ENCODE measurements at places on chromosomes 1 and 21.

DNA sequence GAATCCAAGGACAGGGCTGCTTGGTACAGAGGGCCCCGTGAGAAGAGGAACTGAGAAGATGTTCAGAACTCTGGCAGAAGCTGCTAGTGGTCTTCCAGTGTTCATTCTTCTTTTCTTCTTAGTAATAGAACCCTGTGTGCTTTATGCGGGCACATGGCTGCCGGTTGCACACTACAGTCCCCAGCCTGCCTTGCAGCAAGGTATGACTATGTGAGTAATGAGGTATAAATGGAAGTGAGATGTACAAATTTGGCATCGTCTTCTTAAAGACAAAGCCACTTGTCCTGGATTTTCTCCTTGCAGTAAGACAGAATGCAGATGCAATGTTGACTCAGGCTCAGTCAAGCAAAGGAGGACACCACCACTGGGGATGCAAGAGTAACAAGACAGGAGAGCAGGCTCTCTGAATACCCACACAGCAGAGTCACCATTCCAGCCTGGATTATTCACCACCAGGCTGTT, 15.0 kb upstream of the ATP1B1 start:
- DNase-seq = no peak

DNA sequence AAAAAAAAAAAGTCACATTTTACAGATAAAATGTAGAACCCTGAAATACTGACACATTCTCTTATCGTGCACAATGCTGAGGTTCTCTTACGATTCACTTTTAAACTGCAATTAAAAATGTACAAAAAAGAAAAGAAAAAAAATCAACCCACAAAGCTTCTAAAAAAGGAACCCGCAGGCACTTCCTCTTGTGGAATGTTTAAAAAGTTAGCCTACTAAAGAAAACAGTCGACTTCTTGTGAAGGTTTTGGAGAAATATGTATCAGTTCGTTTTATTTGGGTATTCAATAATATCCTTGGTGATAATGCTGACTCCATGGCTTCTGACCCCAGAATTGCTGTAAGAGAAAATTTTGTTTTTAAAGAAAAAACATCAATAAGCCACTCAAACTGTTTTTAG, 10.2 kb downstream of the HNRNPU start:
- DNase-seq = no peak

- no peak for DNase-seq
Observed at GRCh38 chr1:26045722-26046245, at the start of gene SLC30A2. TSS of gene SLC30A2 (minus strand) at chr1:26046118. CDS start at chr1:26045896, 222 bp downstream.

DNA sequence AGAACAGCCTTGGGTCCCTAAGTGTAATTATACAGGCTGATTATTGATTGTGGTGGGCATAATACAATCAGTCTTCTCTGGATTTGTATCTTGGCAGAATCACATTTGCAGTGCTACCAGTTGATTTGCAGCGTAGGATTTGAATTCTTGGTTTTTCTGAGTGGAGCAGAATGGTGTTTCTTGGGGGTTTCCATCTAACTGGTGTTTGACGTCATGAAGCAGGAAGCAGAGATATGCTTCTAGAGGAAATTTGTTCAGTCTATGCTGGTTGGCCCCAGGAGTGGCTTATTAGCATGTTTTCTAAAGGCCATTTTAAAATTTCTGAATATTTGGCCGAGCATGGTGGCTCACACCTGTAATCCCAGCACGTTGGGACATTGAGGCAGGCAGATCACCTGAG, 3.4 kb downstream of the CTTNBP2NL start:
- DNase-seq = no peak

DNA sequence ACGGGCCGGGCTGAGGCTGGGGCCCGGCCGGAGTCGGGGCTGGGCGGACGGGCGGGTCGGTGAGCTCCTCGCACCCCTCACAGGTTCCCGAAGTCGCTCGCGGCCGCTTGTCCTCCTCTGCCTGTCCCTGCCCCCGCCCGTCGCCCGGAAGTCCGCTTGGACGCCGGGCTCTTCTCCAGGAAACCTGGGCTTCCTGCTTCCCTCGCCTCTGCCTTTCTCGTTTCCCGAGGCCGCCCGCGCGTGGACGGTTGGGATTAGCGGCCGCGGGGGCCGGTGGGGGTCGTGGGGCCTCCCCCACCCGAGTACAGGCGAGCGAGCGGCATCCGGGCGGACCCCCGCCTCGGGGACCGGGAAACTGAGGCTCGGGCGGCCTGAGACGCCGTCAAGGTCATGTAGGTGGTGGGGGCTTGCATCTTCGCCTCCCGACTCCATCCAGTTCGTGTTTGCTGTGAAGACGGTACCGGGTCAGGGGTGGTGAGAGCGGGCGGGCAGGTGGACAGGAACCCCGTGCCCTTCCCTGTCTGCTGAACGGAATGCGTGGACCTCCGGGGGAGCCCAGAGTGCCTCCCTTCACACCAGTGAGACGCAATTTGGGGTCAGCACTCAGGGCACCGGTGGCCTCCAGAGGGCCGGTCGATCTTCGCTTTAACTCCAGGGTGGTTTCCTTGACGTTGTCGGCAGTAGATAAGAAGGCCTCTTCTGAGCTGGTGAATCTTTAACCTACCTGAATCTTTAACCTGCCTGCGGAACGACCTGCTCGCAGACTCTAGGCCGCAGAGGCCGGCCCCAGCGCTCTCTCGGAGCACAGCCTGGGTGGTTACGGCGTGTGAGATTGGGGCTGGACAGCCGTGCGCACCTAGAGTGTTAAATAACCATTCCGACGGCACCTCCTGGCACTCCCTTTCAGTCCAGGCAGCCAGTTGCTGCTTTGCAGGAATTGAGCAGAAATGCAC, 686 bp downstream of the ARF1 start:
- no peak for DNase-seq

- DNase-seq = no peak
Observed at GRCh38 chr1:47593598-47594285, 155.9 kb downstream of the FOXD2 start.

DNA sequence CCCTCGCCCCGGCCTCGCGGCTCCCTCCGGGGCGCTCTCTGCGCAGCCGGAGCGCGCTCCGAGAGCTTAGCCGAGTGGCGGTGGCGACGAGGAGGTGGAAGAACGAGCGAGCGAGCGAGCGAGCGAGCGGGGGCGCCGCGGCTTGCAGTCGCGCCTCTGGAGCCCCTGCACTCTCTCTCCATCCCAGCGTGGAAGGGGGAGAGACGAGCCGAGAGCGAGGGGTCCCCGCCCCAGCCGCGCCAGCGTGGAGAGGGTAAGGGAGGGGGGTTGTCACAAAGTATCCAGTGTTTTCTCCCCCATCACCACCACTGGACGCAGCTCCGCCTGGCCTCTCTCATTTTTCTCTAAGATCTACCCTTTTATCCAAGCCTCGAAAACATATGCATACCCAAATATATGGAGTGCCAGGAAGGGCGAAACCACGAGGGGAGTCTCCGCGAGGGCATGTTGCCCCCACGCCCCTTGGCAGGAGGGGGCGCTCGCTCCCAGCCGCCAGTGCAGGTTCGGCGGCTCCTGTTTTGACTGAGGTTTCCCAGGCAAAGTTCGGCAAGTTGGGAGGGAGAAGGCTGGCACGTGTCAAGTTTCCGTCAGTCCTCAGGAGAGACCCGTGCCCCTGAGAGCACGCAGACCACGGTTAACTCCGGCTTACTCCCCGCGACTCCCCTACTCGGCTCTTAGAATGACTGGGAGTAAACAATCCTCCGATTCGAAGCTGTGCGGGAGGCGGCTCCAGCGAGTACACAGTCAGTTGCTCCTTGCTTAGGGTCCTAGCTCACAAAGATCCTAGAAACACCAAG, 569 bp upstream of the DAB1 start:
- DNase-seq = no peak

DNA sequence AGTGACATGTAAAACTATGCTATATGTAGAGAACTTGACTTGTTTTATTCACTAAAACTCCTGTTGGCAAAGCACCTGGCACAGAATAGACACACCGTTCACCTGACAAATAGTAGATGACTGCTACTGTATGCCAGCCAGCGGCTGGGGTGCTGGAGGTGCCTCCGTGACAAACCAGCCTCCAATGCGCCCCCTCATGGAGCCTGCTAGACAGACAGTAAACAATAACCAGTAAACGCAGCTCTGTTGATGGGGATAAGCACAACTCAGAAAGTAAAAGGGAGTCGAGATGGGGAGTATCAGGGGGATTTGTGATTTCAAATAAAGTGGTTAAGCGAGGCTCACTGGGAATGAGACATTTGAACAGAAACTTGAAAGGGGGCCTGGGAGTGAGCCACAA, 107.2 kb downstream of the PRDM2 start:
- DNase-seq = no peak

DNA sequence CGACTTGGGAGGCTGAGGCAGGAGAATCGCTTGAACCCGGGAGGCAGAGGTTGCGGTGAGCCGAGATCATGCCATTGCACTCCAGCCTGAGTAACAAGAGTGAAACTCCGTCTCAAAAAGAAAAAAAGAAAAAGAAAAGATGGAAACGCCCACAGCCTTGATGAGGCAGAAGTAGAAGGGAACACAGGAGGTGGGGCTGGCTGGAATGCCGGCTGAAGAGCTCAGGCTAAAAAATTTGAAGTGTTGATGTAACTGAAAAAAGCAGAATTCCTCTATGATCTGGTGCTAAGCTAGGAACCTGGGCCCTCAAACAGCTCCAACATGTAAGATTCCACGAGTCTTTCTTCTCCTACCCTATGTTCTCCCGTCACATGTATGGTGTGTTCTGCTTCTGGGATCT, 53.6 kb downstream of the SLC66A1 start:
- DNase-seq = no peak

DNA sequence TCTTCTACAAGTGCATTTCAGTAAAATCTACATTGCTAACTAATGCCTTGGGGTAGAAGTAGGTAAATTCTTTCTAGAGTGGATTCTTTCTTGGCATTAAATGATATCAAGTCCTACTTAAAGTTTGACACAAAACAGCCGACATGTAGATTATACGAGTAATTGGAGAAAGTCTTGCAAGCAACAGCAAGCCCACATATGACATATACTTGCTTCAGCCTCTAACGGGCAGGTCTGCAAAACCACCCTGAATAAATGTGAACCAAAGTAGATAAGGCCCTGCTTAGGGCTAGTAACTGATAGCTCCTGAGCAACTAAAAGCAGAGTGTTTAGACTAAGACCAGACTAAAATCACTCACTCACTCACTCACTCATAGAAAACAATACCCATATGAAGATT, 203.2 kb downstream of the LTN1 start:
- DNase-seq = no peak

GRCh38 chr21:33230545-33231324, 997 bp downstream of the IFNAR2 start:
- DNase-seq = peak; percentile 61

- DNase-seq = no peak
Observed at GRCh38 chr1:67890857-67891256, 57.6 kb upstream of the GNG12 start.

- DNase-seq = no peak
Observed at GRCh38 chr1:24762133-24762676, 17.0 kb downstream of the CLIC4 start.

GRCh38 chr1:2287649-2288048, 59.5 kb downstream of the SKI start:
- DNase-seq = no peak

DNA sequence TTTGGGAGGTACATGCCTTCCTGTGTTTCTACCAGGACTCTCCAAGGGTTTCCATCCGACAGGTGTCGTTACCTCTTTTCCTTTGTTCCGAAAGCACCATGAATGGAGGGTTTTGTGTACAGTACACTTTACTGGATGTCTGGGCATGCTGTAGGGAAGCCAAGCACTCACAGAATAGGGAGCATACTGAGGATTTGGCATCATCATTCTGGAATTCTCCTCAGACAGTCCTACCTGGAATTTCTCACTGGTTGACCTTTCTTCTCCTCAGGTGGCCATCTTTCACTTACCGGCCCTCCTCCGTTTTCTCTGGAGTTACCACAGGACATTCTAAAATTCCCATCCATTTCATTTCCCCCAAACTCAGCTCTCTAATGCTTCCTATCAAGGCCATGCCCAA, 5.9 kb upstream of the MPL start:
- DNase-seq = no peak

DNA sequence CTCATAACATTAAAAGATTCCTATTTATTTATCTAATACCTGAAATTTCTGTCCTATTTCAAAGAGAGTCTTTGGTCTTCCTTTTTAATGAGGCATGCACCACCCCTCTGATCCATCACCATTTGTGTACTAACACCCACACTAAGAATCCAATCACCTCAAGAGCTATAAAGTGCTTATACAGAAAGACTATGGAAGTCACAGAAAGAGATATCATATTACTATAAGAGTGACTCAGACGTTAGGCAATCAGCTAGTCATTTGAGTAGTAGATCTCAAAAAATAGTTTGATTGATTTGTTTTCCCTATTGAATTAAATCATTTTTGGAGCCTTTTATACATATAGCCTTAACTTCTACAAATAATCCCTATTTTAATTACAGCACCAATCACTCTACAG, 46.1 kb downstream of the NME7 start:
- no peak for DNase-seq

- DNase-seq = no peak
Observed at GRCh38 chr1:230509281-230509977, 83.3 kb upstream of the PGBD5 start.

- no peak for DNase-seq
Observed at GRCh38 chr1:239711768-239712167, 325.4 kb downstream of the CHRM3 start.

GRCh38 chr1:20921285-20921684, 134.2 kb upstream of the HP1BP3 start:
- no peak for DNase-seq

Measured in activated T-cell treated with anti-CD3 and anti-CD28 coated beads, Interleukin-2, amount 50 U/mL, for 1 hour (primary cell).